ENCODE measurements at places on chromosomes 7 and 10.

- no peak for DNase-seq
These were observed 43.4 kb upstream of the OPTN start for GRCh38 chr10:13056456-13057077.

DNA sequence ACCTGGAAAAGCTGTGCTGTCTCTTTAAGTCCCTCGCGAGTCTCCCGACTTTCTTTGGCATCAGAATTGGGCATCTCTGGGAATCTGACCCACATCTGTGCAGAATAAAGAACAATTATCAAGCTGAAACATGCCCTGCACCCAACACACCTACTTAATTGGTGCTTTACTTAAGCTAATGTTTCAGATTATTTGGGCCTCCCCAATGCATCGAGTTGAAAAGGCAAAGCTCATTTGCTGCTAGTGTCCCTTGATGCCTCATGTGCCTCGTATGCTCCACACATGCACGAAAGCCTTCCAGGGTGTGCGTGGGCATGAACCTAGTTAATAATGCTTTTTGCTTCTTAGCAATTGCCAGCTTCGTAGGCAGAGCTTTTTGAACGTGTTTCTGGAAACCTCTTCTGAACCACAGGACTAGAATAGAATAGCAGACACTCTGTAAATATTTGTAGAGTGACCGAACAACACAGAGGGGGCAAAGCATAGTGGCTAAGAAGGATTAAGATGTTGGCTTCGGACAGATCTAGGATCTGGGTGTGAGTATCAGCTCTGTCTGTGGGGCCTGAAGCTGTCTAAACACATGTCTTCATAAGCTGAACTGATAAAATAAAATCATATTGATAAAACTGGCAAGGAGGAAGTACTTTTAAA is 26.7 kb upstream of the FGFR2 start:
- no peak for DNase-seq

DNA sequence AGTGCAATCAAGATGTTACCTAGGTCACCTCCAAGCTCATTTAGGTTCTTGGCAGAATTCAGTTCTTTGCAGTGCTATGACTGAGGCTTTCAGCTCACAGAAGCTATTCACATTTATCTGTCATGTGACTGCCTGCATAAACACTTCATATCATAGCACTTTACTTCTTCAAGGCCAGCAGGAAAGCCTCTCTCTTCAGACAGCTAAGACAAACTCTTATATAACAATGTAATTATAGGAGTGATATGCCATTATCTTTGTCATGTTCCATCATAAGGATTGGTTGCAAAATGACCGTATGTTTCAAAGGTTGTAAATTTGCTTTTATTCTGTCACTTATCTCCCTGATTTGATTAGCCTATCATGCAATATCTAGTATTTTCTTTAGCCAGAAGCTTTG is 78.8 kb upstream of the TMEM196 start:
- no peak for DNase-seq

DNA sequence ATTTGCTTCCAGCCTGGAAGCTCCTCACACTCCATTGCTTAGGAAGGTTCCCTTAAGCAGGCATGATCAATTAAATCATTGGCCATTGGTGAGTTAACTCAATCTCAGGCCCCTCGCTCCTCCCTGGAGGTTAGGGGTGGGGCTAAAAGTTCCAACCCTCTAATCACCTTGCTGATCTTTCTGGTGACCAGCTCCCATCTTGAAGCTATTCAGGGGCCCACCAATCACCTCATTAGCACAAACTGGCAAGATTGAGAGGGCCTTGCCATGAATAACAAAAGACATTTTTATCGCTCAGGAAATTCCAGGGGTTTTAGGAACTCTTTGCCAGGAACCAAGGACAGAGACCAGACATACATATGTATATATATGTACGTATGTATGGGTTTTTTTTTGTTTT is 58.4 kb downstream of the AGK start:
- DNase-seq: no peak

DNA sequence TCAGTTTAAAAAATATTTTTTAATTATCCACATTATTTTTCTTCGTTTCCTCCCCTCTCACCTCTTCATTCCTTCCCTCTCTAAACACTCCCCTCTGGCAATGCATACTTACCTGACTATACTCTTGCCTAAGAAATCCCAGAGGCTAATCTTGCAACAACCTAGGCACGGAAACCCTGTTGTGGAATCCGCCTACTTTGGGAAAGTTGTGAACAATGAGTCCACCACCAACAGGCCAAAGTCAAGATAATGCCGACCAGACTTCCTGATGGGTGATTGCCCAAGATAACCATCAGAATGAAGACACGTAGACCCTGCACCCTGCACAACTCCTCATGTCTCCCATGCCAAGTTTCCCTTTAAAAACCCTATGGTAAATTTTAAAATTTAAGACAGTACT is 521.5 kb downstream of the KIF20B start:
- DNase-seq: no peak

GRCh38 chr10:89003344-89003743 is 12.7 kb downstream of the FAS start:
- DNase-seq: no peak

- no peak for DNase-seq
These were observed 1088.0 kb downstream of the SORCS1 start for GRCh38 chr10:106076496-106076895.

DNA sequence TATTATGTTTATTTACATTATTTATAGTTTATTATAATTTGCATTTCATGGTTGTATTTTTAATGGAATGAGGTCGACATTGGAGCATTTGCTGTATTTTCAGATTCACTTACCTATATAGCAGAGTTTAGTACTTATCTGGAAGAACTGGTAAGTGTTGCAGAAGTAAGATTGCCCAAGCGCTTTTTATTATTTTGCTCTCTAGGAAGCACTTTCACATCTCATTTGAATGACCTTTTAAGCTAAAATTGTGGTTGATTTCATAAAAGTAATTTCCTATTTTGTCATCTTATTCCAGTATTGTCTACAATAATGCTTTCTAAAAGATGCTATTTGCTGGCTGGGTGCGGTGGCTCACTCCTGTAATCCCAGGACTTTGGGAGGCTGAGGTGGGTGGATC is 28.6 kb downstream of the SEC61A2 start:
- DNase-seq: no peak

DNA sequence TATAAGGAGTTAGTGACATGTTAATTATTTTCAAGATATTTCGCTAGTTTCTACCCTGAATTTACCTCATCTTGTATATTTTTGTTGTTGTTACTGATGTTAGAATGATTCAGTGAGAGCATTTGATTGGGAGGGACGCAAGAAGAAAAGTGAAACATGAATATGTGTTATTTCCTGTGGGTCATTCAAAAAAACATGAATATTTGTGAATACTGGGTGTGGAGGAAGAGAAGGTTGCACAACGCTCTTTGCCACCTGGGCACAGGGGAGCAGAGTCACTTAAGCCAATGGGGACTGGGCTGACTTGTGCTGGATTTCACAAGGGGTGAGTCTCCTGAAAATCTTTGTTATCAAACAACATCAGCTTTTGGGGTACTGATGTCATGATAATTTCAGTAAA is 39.5 kb downstream of the AGK start:
- no peak for DNase-seq

DNA sequence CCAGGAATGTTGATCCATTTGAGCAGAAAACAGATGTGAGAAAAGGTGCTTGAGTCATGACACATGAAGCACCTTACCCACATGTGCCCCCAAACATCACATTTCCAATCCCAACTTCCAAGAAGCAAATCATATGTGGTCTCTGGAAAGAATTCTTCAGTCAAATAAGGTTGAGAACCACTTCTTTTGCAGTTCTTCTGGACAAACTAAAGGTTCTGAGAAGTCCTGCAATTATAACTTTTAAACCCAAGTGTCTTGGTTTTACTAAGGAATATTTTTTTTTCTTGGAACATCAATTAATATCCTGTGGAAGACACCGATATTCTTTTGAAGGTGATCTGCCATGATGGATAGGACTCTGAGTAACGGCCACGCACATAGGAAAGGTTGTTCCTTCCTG is 151.3 kb downstream of the MYOF start:
- DNase-seq: no peak

DNA sequence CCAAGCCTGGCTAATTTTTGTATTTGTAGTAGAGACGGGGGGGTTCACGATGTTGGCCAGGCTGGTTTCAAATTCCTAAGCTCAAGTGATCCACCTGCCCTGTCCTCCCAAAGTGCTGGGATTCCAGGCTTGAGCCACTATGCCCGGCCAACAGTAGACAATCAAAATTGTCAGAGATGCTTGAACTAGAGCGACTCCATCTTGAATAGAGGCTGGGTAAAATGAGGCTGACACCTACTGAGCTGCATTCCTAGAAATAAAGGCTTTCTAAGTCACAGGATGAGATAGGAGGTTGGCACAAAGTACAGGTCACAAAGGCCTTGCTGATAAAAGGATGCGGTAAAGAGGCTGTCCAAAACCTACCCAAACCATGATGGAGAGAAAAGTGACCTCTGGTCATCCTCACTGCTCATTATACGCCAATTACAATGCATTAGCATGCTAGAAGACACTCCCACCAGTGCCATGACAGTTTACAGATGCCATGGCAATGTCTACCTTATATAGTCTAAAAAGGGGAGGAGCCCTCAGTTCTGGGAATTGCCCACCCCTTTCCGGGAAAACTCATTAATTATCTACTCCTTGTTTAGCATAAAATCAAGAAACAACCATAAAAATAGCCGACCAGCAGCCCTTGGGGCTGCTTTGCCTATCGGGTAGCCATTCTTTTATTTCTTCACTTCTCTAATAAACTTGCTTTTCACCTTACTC is 134.5 kb downstream of the BAMBI start:
- no peak for DNase-seq

- no peak for DNase-seq
These were observed 81.9 kb upstream of the ZNF800 start for GRCh38 chr7:127474457-127474856.

DNA sequence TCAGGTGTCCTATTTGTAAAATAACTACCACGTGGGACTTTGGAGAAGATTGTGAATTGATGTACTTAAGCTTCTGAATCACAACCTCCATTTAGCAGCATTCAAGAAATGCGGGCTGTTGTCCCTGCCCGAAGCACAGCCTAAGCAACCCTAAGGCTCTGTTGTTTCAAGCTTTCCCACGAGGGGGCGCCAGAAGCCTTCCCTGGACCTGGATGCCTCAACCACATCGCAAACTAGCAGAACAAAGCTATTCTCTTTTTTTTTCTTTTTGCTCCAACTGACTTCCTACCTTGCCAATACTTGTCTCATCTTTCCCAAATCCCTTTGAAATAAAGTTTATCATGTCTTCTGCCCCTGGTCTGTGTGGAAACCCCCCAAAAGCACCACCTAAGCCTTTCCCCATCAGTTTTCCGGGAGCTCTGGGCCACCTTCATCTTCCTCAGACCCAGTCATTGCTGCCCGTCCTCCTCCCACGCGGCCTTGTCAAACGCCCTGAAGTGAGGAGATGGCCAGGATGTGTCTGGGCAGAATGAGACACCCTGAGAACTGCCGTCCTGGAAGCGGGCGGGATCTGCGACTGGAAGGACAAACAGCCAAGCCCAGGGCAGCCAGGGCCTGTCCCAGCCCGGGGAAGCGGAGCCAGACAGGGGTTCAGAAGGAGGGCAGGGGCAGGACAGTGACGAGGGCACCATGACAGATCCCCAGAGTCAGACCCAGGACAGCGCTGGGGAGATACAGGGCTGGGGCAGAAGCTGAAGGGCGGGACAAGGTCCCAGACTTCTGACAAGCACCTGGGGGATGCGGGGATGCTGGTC is 112.7 kb downstream of the SLIT1 start:
- DNase-seq: peak; percentile 32

GRCh38 chr7:119842337-119842736 is 430.6 kb upstream of the KCND2 start:
- no peak for DNase-seq

DNA sequence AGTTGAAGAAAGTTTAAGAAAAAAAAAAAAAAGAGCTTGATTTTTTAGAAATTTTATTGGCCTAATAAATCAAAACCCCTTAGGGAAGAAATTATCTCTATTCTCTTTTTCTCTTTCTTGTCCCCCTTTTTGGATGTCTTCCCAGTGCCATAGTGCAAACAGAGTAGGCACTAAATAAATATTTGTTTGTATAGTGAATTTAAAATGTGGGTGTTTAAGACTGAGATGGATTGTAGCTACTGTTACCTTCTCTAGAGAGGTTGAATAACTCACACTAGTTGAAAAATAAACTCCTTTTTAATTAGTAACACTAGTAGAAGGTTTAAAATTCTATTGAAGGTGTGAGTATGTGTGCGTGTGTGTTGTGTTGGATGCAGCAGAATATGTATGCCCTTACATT is 783.8 kb downstream of the NXPH1 start:
- DNase-seq: no peak

GRCh38 chr7:128752251-128752650 is 13.1 kb downstream of the CALU start:
- no peak for DNase-seq

DNA sequence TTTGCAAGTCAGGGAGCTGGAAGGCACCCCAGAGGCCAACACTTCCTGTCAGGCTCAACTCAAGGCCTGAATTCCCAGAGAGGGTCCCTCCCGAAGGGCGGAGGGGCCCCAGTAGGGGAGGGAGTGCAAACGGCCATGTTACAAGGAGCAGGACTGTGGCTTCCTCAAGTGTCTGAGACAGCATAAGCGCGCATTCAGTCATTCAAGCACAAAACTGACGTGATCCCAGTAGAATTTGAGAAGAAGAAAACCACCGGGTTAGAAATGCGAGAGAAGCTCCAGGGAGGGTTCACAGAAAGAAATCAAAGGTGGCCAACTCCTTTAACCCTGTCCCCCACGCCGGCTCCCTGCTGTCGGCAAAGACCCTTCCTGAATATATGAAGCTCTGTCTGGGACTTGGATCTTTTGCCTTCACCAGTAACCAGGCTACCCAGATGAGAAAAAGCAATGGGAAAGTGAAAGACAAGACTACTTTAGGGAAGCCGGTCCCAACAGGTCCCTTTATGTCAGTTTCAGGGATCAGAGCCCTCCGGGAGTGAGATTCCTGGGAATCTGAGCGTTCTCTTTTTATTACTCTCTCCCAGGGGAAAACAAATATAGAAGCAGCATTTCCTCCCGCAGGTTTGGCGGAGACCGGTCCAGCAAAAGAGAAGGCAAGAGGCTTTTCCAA is 1.3 kb downstream of the AFAP1L2 start:
- no peak for DNase-seq

- DNase-seq: no peak
These were observed 37.7 kb downstream of the SNX13 start for GRCh38 chr7:17902599-17902998.

DNA sequence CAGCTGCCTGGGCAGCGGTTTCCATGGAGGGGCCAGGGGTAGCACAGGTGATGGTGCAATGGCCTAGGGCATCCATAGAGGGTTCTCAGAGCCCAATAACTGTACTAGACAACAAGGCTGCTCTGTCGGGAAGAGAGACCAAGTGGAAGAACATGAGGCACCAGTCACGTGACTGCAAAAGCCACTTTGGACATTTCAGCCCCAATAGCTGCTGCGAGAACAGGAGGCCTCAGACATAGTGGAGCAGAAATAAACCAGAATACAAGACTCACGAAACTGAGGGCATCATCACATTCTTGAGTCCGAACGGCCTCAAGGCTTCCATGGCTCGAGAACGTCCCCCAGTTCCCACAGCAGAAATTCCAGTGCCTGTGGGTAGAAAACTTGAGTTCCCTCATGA is 32.3 kb upstream of the FIS1 start:
- no peak for DNase-seq

All from stimulated activated CD8-positive, alpha-beta memory T cell treated with anti-CD3 and anti-CD28 coated beads, Interleukin-15, amount 100 ng/mL, for 4 hours (primary cell).